ENCODE measurements at places on chromosomes 13 and 19.

DNA sequence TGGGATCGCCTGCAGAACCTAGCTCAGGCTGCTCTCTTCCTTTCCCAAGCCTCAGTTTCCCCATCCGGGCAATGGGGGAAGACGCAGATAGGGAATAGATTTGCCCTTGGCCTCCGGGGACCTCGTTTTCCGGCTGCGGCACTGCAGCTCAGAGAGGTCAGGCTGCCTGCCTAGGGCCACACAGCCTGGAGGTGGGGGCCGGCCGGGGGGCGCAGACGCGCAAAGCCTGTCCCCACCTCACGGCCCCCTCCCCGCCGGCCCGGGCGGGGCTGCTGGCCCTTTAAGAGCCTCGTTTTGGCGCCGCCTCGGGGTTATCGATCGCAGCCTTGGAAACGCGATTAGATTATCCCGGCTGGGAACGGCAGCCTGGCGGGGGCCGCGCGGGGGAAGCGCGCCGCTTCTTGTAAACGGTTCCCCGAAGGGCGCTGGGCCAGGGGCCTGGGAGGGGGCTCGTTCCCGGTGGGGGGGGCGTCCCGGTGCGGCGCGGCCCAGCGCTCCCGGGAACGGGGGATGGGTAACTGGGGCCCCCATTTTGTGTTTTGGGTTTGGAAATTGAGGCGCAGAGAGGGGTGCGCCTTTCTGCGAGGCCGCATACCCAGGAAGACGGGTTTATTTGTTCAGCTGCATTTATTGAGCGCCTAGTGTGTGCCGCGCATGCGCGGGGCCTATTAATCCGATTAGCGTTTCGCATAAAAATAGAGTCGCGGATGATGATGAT is 23.4 kb upstream of the TCF3 start:
- DNase-seq = peak; percentile 40

- DNase-seq = no peak
Measured at GRCh38 chr19:16611121-16611520, 16.9 kb downstream of the MED26 start.

DNA sequence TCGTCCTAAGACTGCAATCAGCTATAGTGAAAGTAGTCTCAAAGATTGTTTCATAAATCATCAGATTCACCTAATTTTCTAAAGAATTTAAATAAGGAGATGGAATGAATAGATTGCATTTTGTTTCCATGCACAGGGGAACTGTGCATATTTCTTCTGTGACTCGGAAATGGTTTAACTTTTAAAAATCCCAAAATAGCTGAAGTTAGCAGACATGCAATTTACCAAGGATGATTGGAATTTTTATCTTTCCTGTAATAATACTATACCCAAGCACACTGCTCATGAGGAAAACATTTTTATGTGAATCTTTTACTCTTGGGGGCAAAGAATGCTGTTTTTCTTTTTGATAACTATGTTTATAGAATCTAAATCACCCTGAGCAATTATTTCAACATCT is 15.0 kb upstream of the LMO7 start:
- no peak for DNase-seq

- DNase-seq = no peak
Measured at GRCh38 chr19:29389495-29389894, 136.3 kb upstream of the VSTM2B start.

DNA sequence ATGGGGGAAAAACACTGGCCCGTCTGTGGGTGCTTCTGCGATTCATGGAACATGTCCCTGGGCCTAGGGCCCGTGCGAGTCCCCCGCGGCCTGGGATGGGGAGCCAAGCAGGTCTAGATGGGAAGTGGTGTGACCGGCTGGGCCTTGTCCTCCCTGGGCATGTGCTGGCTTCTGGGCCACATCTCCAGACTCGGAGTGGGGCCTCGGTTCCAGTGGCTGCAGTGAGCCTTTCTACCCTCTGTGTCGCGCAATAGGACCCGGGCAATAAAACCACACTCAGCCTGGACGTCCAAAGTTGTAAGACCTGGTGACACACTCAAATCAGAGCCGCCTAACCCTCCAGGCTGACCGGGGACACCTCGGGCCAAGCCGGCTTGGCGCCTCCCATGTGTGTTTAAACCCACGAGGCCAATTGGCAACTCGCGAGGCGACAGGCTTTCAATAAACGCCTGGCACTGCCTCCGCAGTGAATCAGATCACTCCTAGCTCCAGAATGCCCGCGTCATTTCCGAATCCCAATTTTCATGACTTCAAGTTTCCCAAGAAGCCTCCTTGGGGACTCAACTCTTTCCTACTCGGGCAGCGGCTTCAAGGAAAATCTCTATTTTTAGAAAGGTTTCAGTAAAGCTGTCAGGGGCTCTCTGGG is 57.3 kb downstream of the KLF2 start:
- peak; percentile 60 for DNase-seq

DNA sequence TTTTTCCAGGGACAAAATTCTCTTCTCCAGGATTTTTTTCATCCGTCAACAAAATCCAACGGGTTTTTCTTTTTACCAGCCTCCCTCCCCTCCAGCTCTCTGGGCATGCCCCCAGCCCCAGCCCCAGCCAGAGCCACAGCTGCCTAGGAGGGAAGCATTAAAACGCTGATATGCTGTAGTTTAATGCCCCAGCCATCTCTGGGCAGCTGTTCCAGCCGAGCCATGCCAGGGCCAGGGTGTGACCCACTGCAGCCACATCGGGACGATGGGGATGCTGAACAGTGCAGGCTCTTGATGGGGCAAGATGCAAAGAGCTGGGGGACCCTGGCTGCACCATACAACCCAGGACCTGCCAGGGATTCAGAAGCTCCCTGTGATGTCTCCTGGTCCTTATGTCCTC is 32.1 kb downstream of the TSHZ3 start:
- no peak for DNase-seq

GRCh38 chr13:57018915-57019314 is 121.8 kb upstream of the PRR20A start:
- DNase-seq = no peak
